ENCODE measurements at places on chromosomes 1 and 21.

GRCh38 chr1:245827301-245827700, 672.5 kb downstream of the KIF26B start:
- no peak for DNase-seq

GRCh38 chr21:41258617-41259016, 58.0 kb upstream of the FAM3B start:
- DNase-seq = no peak

DNA sequence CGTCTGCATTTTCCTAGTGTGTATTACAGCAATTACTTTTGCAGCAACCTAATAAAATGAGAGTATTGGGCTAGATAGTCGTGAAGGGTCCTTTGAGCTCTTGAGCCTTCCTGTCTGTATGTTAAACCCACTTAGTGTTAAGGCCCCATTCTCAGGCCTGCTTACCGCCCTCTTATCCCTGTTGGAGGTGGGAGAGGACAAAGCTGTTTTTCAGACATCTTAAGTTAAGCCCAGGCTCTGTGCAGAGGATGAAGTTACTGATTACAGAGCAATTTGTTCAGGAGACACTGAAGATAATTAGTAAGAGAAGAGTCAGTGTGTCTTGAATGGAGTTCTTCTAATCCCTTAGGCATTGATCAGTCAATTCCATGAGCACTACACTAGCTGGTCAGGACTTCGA, 114.6 kb downstream of the UCK2 start:
- DNase-seq = no peak

DNA sequence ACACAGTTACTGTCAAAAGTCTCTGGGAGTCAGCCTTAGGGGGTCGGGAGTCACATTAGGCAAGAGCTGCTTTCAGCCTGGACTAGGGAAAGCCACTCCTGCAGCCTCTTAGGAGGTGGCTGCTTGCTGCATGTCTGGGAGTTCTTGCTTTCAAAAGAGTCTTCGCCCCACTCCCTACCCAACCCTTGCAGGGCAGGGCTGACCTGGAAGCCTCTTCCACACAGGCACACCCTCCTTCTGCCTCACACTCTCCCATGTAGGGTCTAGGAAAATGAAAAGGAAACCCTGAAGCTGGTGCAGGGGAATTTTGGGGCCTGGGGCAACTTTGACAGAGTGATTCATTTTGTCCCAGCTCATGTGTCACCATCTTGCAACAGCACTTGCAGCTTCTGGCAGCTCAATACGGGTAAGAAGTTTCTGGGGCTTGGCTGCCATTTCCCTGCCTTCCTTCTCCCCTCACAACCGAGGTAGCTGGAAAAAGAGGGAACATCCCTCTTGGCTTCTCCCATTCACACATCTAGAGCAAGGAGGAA, 37.3 kb downstream of the KCND3 start:
- no peak for DNase-seq

DNA sequence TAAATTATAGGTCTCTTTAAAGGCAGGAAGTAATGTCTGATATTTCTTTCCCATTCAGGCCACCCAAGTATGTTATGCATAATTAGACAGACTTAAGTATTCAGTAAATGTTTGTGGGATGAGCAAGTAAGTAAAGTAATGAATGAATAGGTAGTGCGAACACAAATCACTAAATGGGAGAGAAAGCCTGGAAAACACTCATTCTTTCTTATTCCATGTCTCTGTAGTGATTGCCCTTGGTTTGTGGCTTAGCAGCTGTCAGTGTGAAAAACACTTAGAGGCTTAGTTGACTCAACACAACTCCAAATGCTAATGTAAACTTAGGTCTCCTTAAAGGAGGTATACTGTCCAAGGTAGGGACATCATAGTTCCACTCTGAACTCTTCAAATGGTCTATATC, 182.5 kb downstream of the ZC3H11B start:
- no peak for DNase-seq

DNA sequence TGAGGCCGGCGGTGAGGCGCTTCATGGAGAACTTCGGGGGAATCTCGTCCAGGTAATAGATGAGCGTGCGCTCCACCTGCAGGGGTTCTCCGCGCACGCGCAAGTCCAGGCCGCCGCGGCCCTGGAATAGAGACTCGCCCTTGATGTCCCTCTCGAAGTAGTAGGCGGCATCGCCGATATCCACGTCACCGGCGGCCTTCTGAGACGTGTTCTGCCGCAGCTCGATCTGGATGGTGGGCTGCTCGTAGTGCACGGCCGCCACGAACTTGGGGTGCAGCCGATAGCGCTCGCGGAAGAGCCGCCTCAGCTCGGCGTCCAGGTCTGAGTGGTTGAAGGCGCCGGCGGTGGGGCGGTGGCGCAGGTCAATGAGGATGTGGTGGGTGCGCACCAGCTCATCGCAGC, 726 bp downstream of the TACSTD2 start:
- no peak for DNase-seq

DNA sequence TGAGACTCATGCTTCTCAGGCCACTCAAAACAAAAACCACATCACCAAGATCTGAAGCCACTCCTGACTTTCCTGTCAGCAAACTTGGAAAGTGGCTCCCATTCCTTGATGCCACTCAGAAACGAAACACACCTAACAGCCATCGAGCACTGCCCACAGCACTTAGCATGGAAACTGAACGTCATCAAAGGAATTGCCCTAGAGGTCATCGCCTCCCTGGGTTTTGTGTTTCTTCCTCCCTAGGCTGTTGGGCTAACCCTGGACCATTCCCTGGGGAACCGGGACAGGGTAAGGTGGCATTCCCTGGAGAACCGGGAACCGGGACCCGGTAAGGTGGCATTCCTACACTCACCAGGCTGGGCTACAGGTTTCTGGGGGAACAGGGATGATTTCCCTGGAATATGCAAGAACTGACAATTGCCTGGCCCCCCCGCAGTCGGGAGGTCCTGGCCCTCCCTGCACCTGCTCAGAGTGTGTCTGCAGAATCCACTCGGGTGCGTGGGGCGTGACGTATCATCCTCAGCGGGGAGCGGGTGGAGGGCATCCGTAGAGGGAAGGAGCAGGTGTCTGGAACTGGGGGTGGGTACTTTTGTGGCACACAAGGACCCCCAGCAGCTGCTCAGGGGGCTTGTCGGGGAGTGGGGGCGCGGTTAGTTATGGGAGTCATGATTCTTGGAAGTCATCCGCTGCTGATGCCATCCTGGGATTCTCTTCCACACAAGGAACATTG, 30.3 kb downstream of the SLC45A1 start:
- DNase-seq = no peak

- DNase-seq = no peak
These were observed at the start of gene GBP2 for GRCh38 chr1:89125913-89126580. TSS of gene GBP2 (minus strand) at chr1:89126114. CDS start at chr1:89121966, 4,148 bp downstream.

- no peak for DNase-seq
These were observed 384.9 kb downstream of the NCAM2 start for GRCh38 chr21:21383126-21383525.

DNA sequence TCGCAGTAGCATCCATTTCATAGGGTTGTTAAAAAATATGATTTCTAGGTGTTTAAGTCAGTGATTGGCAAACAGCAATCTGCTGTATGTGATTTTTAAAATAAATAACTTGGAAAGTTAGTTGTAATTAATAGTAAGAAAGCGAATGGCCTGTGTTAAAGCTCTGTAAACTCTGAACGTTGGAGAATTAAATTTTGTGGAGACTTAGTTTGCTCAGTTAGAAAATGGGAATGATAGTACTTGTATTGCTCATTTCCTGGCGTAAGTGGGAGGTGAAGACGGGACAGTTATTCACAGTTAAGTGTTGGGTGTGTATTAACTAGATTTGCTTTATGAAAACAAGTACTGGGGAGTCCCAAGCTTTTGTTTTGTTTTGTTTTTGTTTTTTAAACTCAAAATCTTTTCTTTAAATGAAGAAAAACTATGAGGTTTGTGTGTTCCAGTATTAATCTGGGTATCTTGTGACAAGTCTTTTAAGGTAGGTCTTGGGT, 995 bp downstream of the CACYBP start:
- DNase-seq = no peak

GRCh38 chr1:43660355-43660754, 10.4 kb downstream of the KDM4A start:
- DNase-seq = no peak
